H1 (cell line): ENCODE measurements at places on chromosomes 7 and 10.

DNA sequence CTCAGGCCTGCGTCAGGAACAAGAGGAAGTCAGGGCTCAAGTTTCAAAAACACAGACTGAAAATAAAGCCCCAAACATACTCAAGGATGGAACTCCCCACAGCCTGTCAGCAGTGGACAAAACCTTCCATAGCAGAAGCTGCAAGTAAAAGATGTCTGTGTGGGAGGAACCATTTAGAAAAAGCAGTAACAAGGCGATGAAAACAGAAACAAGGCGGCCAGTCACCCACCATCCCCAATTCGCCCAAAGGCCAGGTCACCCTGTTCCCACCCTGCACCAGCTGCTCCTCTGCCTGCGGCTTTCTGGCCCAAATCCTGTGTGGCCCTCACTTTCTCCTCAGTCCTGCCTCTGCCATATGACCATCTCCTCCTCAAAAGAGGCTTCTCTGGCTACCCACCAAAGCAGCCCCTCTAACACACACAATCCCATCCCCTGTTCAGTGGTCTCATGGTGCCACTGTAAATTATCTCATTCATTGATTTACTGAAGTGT, 27.8 kb downstream of the KCNMA1 start:
- DNase-seq = no peak

- no peak for DNase-seq
Observed at GRCh38 chr7:40276061-40276460, 141.3 kb downstream of the SUGCT start.

DNA sequence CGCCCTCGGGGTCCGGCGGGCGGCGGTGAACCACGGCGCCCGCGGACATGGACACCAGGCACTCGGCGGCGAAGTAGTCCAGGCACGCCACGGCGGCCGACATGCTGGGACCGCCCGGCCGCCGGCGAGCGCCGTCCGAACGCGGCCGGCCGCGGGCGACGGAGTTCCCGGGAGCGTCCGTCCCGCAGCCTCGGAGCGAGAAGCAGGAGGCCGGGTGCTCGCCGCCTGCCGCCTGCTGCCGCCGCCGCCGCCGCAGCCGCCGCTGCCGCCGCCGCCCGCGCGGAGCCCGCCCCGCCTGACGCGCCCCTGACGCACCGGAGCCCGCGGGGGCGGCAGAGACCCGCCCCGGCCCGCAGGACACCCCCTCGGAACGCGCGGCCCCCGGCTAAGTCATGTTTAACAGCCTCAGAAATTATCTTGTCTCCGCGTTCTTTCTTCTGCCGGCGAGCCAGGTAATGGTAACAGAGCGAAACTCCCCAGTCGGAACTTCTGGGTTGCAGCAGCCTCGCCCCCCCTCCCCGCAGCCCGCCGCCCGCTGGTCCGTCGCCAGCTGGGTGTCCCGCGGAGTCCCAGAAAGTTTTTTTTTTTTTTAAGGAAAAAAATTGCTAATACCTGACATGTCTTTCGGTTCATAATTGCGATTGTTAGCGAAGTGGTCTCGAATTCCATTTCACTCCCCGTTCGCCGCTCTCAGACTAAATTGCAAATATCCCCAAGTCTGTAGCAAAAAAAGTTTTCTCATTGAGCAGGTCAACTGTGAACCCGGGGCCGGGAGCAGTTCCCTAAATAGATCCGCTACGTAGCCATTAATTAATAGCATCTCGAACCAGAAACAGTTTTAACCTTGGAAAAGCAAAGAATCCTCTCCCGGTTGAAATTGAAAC, at the start of gene KLF14:
Gene KLF14, minus strand, starts transcription at position 277 of the 884 bp plus-strand sequence. Its CDS starts 174 bp downstream, at position 103.
- DNase-seq = peak; percentile 67

GRCh38 chr7:25775999-25776743, 375.8 kb upstream of the NFE2L3 start:
- no peak for DNase-seq

DNA sequence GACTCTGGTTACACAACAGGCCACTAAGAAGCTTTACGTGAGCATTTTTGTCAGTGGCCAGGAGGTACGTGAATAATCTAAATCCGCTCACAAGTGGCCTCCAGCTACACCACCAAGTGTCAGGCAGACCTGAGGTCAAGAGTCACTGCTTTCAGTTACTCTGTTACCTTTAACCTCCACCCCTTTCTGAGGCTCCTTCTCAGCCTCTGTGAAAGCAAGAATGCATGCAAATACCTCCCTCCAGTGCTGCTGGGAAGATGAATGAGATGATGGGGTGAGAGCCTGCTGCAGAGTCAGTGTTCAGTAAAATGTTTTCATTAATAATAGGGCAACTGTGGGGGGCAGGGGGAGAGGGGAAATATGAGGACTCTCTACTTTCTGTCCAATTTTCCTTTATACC, 11.2 kb downstream of the DDC start:
- DNase-seq = no peak

- DNase-seq = no peak
Observed at GRCh38 chr10:126842836-126843235, 62.4 kb upstream of the DOCK1 start.

DNA sequence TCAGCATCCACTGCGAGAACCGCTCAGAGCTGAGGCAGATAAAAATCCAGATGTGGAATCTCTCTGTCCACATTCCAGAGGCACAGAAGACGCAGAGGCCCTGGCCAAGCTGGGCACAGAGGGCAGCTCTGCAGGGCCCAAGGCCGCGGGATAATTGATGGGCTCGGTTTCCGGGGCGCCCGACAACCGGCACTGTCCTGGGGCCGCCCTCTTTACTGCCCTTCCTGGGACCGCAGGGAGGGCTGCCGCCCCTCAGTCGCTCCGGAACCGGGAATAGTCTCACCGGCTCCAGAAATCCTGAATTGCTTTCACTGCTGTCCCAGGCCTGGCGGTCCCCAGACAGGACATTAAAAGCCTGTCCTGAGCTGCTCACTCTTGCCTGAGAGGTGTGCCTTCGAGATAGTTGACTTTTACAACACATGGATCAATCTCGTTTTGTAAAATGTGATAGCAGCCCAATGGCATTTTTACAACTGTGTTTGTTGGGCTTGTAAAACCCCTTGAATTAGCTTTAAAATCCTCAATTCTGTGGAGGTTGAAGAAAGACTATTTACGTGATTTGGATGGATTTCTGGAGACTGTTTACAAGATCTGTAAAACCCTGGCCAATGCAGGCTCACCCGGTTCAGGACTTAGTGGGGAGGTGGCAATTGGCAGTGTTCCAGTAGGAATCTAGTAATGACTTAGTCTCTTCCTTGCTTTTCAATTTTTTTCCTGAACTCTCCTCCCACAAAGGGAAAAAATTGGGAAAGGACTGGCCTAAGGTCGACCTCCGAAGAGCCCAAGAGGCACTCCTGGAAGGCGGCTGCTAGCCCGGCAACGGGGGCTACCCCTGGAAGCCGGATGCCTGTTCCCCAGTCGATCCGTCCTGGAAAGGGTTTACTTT, 1.4 kb upstream of the HOXA6 start:
- DNase-seq = peak; percentile 46

GRCh38 chr10:87829986-87830729, 12.1 kb upstream of the ATAD1 start:
- DNase-seq = no peak

DNA sequence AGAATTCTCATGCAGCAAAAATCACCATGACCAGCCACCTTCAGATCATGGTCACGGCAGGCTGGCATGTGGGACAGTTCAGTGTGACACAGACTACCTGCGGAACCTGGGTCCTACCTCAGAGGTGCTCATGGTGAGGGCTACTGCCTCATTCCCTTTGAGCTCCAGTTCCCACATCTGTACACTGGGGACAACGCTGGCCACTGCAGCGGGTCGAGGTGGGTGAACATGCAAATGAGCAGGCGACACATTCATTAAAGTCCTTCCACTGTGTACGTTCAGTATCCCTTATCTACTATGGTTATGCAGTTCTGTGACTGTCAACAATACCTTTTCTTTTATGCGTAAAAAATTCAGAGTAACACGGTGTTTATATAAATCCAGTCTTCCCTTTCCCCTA, 218.7 kb upstream of the AOAH start:
- no peak for DNase-seq

DNA sequence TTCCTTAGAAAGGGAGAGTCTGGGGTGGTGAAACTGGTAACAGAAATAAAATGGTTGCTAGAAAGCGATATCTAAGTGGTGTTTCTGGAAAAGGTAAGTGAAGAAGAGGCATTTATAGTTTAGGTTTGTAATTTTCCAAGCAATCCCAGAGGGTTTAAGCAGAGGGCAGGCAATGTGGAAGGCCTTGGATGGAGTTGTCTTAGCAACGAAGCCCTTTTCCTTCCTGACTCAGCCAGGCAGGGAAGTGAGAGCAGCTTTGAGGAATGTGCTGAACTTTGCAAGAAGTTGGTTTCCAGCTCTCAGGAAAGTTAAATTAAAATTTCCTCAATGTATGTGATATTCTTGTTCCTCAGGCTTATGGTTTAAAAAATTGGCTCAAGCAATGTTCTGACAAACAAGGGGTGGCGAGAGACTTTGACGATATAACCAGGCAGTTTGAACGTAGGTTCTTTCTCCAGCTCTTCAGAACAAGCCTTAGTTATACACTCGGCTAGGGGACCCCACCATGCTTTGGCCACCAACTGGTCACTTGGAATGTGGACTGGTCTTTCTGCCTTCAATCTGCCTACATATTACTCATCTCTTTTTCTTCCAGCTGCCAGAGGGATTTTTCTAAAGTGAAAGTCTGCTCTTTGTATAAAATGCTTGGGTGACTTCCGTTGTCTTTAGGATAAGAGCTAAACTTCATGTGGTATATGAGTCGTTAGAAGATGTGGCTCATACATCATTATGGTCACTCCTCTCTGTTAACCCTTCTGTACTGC, 66.9 kb upstream of the SLC25A13 start:
- no peak for DNase-seq

GRCh38 chr10:97483921-97484320, 14.3 kb downstream of the MMS19 start:
- no peak for DNase-seq

- DNase-seq = no peak
Observed at GRCh38 chr10:88091490-88092061, 228.2 kb downstream of the PTEN start.

DNA sequence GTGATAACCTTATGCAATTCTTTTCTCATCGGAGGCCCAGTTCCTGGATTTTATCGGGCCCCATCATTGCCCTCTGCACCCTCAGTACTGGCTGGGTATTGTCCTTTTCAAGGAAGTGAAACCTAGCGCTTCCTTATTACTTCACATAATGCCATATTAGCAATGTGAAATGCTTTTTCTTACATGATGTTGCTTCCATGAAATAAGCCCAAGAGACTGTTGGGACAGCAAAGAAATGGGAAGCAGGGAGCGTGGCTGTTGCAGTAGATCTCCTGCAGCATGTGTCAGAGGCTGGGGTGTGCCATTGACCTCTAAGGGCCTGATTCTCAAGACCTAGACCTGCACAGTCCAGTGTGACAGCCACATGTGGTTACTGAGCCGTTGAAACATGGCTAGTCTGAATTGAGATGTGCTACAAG, 8.1 kb downstream of the CHN2 start:
- no peak for DNase-seq

DNA sequence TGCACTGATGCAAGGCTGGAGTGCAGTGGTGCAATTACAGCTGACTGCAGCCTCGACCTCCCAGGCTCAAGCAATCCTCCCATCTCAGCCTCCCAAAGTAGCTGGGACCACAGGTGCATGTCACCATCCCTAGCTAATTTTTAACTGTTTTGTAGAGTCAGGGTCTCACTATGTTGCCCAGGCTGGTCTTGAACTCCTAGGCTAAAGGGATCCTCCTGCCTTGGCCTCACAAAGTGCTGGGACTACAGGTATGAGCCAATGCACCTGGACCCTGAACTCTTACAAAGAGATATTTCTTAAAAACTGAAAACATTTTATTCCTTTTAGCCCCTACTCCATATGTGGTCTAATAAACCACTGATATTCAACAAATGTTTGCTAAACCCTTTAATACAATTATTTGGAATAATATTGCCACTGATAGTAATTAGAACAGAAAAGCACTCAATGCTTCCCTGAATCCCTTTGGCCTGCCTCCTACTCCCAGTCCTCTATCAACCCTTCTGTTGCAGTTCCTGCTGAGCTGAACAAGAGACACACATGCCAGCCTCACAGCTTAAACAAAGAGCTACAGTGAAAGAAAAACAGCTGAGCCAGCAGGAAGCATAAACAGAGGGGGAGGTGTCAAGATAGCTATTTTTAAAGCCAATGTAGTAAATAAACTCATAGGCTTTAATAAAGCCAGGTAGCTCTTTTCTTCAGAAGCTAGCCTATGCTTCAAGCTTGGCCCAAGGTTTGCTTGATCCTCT, 7.0 kb upstream of the GNAI1 start:
- no peak for DNase-seq

DNA sequence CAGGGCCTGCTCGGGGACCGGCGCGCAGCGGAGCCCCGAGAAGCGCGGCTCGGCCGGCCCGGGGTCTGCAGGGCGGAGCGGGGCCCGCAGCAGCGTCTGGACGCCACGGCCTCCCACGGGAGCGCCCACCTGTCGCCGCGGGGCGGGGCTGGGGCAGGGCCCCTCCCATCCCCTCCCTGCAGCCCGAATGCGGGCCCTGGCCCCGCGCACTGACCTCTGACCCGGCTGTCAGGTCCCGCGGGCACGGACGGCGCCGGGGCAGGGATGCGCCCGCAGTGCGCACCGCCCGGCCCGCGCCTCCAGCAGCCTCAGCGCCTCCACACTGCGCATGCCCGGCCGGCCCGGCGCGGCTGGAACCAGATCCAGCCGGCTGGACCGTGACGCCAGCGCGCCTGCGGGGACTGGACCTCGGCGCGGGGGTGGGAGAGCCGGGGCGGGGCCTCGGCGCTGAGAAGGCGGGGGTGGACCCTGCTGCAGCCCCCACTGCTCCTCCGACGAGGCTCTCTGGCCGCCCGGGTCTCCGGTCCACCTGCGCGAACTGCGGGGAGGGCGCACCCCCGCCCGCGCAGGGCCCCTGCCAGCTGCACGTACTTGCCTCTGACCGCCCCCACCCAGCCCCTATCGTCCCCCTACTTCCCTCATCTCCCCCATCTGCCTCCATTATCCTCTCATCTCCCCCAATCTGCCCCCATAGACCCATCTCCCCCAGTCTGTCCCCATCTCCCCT, 16.1 kb upstream of the GPR146 start:
- DNase-seq = peak; percentile 36

DNA sequence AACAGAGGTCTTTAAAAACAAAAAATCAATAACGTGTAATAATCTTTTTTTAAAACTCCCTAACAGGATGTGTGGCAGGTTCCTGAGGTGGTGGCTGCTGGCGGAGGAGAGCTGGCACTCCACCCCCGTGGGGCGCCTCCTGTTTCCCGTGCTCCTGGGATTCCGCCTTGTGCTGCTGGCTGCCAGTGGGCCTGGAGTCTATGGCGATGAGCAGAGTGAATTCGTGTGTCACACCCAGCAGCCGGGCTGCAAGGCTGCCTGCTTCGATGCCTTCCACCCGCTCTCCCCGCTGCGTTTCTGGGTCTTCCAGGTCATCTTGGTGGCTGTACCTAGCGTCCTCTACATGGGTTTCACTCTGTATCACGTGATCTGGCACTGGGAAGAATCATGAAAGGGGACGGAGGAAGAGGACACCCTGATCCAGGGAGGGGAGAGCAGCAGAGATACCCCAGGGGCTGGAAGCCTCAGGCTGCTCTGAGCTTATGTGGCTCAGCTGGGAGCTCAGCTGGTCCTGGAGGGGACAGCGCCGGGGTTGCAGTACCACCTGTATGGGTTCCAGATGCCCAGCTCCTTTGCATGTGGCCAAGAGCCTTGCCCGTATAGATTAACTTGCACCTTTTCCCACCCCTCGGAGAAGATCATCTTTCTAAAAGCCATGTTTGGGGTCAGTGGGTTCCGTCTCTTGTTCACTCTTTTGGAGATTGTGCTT, 16.7 kb upstream of the AZGP1 start:
- DNase-seq = no peak

GRCh38 chr7:71705217-71705616, 573.3 kb downstream of the GALNT17 start:
- no peak for DNase-seq
